ENCODE measurements at places on chromosomes 5 and 9. TPM values are rescaled to one million over a fixed set of nuclear protein-coding genes. Genes with fewer than 3 reads are reported as not detected.

- H3K4me3 ChIP-seq, result no peak within 1 kb of the TSS
- H3K4me1 ChIP-seq, result no peaks in the 10 kb centered on the region
- DNase-seq, result no peak
- no peaks in the 10 kb centered on the region for H3K27me3 ChIP-seq
These were observed at the start of gene GPX3 for GRCh38 chr5:151020304-151021110. GPX3 (plus strand) TSS chr5:151020591; CDS start chr5:151020655, 64 bp downstream.

ASB6 gene
- 21.6 TPM for total RNA-seq

DNA sequence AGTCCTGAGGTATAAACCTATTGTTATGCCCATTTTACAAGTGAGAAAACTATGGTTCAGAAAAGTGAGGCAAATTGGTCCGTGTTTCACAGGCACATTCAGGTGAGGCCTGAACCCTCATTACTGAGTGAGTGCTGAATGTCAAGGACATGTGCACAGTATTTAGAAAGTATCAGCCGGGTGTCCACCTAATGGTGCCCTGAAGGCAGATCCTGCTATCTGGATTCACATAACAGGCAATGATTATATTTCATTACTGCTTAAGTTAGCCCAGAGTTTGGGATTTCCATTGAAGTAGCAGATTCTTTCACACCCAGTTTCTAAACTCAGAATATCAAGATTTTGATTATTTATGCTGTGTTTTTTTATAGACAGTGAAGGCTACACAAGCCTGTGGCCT is 142.7 kb downstream of the LHFPL2 start:
- no peak for DNase-seq
- H3K4me3 ChIP-seq, result no peak overlapping the region
- H3K36me3 ChIP-seq, result no peaks in the 10 kb centered on the region
- H3K27ac ChIP-seq, result no peak overlapping the region

GRCh38 chr9:99085949-99086948 is 18.7 kb upstream of the TGFBR1 start:
- peaks cover 4% of the 10 kb centered on the region for H3K27me3 ChIP-seq
- no peak for DNase-seq
- H3K27ac ChIP-seq, result no peak overlapping the region

LSM11 gene
- 6.2 TPM for total RNA-seq

- DNase-seq, result no peak
- no peaks in the 10 kb centered on the region for H3K27me3 ChIP-seq
- no peaks in the 10 kb centered on the region for H3K36me3 ChIP-seq
These were observed 22.8 kb upstream of the ZBTB43 start for GRCh38 chr9:126782053-126782388.
